GM23338 (cell line): ENCODE measurements at places on chromosomes 1 and 21. TPM values are rescaled to one million over a fixed set of nuclear protein-coding genes. Genes with fewer than 3 reads are reported as not detected.

Gene KLHDC9
- 5.6 and 6.3 TPM in 2 replicates for total RNA-seq

Gene FCER1A
- total RNA-seq = not detected in 2 replicates

- H3K27ac ChIP-seq = no peak overlapping the region
- no peaks in the 10 kb centered on the region for H3K27me3 ChIP-seq
- H3K36me3 ChIP-seq = peaks cover 59% of the 10 kb centered on the region
- DNase-seq = no peak
- H3K4me3 ChIP-seq = no peak overlapping the region
- H3K4me1 ChIP-seq = no peaks in the 10 kb centered on the region
These were observed 6.8 kb downstream of the CDCA8 start for GRCh38 chr1:37699147-37699546.

GRCh38 chr1:237281481-237281880 is 239.5 kb downstream of the RYR2 start:
- H3K27ac ChIP-seq = 0 out of 2 replicates have a peak overlapping the region, but pooled peaks have one; percentile 40
- H3K27me3 ChIP-seq = no peaks in the 10 kb centered on the region
- no peaks in the 10 kb centered on the region for H3K36me3 ChIP-seq
- no peak overlapping the region for H3K4me3 ChIP-seq

DNA sequence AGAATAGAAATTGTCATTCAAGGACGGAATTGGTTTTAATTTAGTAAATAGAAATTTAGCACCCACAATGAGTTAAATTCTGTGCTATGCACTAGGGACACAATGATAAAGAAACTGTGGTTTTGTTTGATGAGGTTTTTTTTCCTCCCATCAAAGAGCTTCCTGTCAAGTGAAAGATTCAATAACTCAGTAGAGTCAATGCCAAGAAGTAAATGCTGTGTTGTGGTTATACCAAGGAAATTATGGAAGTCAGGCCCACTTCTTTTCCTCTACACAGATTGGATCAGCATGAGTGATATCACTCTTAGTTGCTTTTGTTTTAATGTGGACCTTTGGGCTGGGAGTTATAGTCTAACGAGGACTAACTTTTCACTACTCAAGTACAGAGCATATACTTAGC is 1269.6 kb upstream of the ADGRL2 start:
- no peaks in the 10 kb centered on the region for H3K27me3 ChIP-seq
- no peak overlapping the region for H3K4me3 ChIP-seq
- no peak overlapping the region for H3K27ac ChIP-seq
- H3K36me3 ChIP-seq = no peaks in the 10 kb centered on the region
- no peak for DNase-seq

DNA sequence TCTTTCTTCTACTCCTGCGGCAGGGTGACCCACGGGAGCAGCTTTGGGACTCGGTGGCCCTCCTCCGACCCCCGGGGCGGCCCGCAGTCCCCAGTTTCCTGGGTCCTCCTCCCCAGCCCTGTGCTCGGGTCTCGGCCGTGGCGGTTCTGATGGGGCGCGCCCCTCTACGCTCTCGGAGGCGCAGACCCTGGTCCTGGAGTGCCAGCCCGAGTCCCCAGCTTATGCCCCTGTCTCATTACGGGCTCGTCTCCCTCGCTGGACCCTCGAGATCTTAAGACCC is 430 bp downstream of the BTG2 start:
- peak overlapping the region; percentile 84 for H3K4me3 ChIP-seq
- no peak for DNase-seq
- H3K27ac ChIP-seq = no peak overlapping the region
- H3K27me3 ChIP-seq = peaks cover 98% of the 10 kb centered on the region

DNA sequence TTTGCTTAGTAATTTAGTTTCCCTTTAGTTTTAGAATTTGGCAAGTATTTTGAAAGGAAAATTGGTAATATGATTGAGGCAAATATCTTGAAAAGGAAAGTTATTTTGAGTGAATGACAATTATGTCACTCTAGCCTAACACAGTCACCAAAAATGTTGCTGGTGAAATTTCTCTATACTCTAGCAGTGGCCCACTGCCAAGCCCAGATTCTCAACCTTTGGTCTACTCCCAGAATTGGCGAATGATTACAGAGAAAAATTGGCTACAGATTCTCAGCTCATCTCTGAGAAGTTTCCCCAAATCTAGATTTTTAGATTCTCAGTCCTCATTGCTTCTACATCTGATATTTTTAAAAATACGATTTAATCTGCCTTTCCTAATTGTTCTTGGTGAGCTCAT is 84.9 kb downstream of the PIGK start:
- DNase-seq = no peak
- no peak overlapping the region for H3K27ac ChIP-seq
- no peaks in the 10 kb centered on the region for H3K27me3 ChIP-seq
- H3K4me1 ChIP-seq = no peaks in the 10 kb centered on the region
- no peaks in the 10 kb centered on the region for H3K36me3 ChIP-seq
